ENCODE measurements at places on chromosomes 5 and 9. TPM values are rescaled to one million over a fixed set of nuclear protein-coding genes. Genes with fewer than 3 reads are reported as not detected.

- no peaks in the 10 kb centered on the region for H3K36me3 ChIP-seq
- H3K4me1 ChIP-seq, result peaks cover 5% of the 10 kb centered on the region
- no peaks in the 10 kb centered on the region for H3K27me3 ChIP-seq
- DNase-seq, result no peak
Measured at GRCh38 chr5:2039180-2039531, 156.4 kb upstream of the IRX4 start.

DNA sequence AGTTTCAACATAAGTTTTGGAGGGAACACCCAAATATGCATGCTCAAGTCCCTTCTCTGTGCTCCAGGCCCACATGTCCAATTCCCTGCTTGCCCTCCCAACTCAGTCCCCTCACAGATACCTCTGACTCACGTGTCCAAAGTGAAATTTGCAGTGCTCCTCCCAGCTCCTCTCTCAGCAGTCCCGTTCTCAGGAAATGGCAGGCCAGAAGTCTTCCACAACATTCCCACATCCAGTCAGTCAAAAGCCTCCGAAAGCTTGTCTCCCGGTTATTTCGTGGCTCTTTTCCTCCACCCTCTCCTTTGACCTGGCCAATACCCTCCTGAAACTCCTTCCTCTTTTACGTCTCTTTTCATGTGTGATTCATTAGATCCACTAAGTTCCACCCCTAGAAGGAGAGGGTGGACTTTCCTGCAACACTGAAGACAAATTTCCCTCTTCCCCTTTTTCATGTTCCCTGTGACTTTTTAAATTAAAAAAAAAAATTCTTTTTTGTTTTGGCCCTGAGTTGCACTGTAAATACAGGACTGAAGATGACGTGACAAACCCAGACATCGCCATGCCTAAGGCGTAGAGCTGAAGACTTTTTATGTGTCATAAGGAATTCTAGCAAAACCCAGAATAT lies 12.8 kb upstream of the MGAT1 start:
- no peaks in the 10 kb centered on the region for H3K27me3 ChIP-seq
- peak overlapping the region; percentile 9 for H3K27ac ChIP-seq
- peaks cover 88% of the 10 kb centered on the region for H3K4me1 ChIP-seq
- H3K36me3 ChIP-seq, result no peaks in the 10 kb centered on the region

DNA sequence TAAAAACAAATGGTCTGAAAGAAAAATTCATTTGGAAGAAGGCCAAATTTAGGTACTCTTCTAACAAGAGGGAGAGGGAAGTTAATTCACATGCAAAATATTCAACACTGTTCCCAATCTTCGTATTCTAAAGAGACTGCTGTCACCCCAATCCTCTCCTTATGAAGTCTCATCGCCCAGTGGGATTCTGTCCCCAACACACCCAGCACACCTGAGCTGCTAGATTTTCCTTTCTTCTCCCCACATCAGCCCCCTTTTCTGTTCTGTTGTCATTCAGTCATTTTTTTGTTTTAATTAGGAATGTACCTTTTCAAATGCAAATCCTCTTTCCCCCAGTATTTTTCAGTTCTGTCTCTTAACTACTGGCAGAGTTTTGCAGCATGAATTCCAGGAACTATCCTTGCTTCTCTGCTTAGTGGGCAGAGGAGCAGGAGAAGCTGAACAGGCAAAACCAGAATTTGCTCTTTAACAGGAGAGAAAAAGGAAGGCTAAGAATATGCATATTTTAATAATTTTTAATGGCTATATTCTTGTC lies 366.9 kb downstream of the MAN2A1 start:
- H3K4me3 ChIP-seq, result no peak overlapping the region
- peaks cover 16% of the 10 kb centered on the region for H3K4me1 ChIP-seq
- no peak for DNase-seq

- H3K27ac ChIP-seq, result no peak overlapping the region
- no peaks in the 10 kb centered on the region for H3K27me3 ChIP-seq
- no peak for DNase-seq
- H3K4me3 ChIP-seq, result no peak overlapping the region
Measured at GRCh38 chr9:26169708-26170107, 491.5 kb upstream of the TUSC1 start.

GRCh38 chr9:3629495-3629894 lies 103.7 kb upstream of the RFX3 start:
- no peak overlapping the region for H3K4me3 ChIP-seq
- no peak for DNase-seq
- no peaks in the 10 kb centered on the region for H3K36me3 ChIP-seq
- H3K4me1 ChIP-seq, result no peaks in the 10 kb centered on the region
- H3K27ac ChIP-seq, result no peak overlapping the region

DNA sequence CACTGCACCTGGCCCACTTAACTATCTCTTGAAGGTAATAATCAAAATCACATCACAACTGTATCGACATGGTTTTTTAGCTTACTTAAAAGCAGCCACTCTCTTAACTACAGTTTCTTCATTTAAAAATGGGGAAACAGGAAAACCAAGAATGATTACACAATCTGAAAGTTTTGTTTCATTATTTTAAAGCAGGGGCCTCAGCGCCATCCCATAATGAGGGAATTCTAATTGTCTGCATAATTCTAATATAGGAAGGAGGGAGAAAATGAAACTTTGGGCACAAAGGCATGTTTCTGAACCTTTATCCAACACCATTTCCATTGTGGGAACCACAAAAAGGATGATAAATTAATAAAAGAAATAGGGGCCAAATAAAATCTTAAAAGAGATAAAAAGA lies 7.6 kb downstream of the HACD4 start:
- peaks cover 11% of the 10 kb centered on the region for H3K4me1 ChIP-seq
- no peaks in the 10 kb centered on the region for H3K27me3 ChIP-seq
- H3K36me3 ChIP-seq, result peaks cover 20% of the 10 kb centered on the region
- no peak overlapping the region for H3K4me3 ChIP-seq

- no peaks in the 10 kb centered on the region for H3K36me3 ChIP-seq
- no peak overlapping the region for H3K27ac ChIP-seq
- H3K4me1 ChIP-seq, result peaks cover 59% of the 10 kb centered on the region
Measured at GRCh38 chr9:121198512-121199042, 3.1 kb downstream of the RAB14 start.

GRCh38 chr9:90394871-90395270 lies 247.8 kb downstream of the DIRAS2 start:
- no peak for DNase-seq
- no peaks in the 10 kb centered on the region for H3K4me1 ChIP-seq
- H3K4me3 ChIP-seq, result no peak overlapping the region
- H3K27me3 ChIP-seq, result no peaks in the 10 kb centered on the region
- no peaks in the 10 kb centered on the region for H3K36me3 ChIP-seq
- no peak overlapping the region for H3K27ac ChIP-seq

GRCh38 chr9:94807556-94807955 lies 81.1 kb downstream of the AOPEP start:
- H3K36me3 ChIP-seq, result no peaks in the 10 kb centered on the region
- DNase-seq, result no peak
- no peak overlapping the region for H3K4me3 ChIP-seq
- no peaks in the 10 kb centered on the region for H3K27me3 ChIP-seq

Gene ACTBL2
- not detected for total RNA-seq

Gene DCTN4
- 62.1 TPM for total RNA-seq

Gene ARHGEF37
- 1.2 TPM for total RNA-seq

Gene MYOZ3
- total RNA-seq, result 1.1 TPM

Data from spleen (tissue), 13 donors.